AML-193 (cell line): ENCODE measurements at places on chromosomes 4 and X.

DNA sequence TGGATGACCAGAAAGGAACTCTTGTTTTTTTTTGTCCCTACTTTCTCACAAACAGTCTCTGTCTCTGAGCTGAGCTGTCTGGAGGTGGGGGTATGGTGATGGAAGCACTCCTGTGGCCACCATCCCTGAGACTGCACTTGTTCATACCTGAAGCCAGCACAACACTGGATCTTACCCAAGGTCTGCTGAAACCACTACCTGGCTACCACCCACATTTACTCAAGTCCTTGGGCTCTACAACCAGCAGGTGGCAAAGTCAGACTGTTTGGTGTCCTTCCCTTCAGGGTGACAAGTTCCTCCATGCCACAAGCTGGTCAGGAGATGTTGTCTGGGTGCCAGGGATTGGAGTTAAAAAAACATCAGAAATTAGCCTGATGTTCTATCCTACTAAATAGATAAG, 89.7 kb downstream of the NEXMIF start:
- no peak for DNase-seq

- no peak for DNase-seq
Observed at GRCh38 chrX:40170830-40171512, 73.2 kb upstream of the BCOR start.

DNA sequence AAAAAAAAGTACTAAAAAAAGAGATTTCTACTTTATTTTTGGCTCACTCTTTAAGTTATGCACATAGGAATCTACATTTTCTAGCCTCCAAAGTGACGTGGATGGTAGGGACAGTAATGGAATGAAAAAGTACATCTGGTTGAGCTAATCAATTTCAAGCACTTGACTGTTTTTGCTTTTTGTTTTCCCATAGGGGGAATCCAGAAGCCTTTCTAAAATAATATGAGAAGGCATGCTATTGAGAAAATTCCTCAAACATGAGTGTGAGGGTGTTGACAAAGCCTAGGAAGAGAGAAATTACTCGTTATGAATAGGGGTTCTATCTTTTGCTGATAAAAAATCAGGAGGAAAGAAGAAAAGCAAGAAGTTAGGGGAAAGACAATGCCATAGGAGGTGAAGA, 242.5 kb upstream of the PUDP start:
- no peak for DNase-seq

- DNase-seq, result peak; percentile 0
Observed at GRCh38 chrX:133249266-133250058, 31.3 kb upstream of the TFDP3 start.

- DNase-seq, result no peak
Observed at GRCh38 chr4:38109370-38109769, 149.2 kb downstream of the PTTG2 start.

DNA sequence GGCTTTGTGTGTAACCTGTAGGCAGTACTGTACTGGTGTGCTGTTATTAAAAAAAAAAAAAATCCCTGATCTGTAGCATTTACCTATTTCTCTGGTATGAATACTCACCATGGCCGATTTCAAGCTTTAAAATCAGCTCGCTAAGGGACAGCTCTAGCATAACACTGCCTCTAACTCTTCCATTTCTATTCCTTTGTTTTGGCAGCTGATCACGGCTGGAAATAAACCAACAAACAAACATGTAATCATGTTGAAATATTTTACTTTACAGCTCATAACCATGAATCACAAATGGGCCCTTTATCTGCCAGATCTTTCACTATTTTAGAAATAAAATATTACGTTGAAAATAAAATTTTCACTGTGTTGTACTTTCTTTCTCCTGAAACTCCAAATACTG, 60.5 kb upstream of the IL15 start:
- no peak for DNase-seq

GRCh38 chr4:185656467-185656931, 121.2 kb upstream of the PDLIM3 start:
- no peak for DNase-seq

DNA sequence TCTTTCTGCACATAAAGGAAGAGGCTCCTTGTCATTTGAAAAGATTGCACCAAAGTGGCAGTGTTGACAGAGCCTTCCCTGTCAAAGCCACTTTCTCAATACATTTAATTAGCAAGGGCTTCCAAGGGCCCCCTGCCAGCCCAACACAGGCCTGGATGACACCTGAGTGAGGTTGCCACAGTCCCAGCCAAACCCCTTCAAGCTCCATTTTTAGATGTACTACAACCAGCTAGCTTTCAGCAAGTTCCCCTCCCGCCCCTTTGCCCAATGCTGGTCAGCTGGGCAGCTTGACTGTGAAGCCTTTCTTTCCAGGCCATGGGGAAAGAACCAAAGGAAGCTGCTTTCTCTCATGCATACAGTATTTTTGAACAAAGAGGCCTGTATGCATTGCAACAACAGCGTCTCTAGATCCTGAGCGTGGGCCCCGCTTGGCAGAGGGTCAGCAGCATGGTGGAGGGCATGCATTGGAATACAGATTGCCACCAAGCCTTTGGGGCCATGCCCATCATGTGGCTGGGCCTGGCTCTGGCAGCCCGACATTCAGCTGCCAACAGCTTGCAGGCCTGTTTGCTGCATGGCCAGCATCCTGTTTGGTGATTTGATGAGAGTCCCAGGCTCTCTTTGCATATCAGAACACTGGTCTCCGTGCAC, 261.1 kb upstream of the GATB start:
- no peak for DNase-seq

GRCh38 chrX:48940404-48940955, 16.9 kb downstream of the OTUD5 start:
- no peak for DNase-seq

DNA sequence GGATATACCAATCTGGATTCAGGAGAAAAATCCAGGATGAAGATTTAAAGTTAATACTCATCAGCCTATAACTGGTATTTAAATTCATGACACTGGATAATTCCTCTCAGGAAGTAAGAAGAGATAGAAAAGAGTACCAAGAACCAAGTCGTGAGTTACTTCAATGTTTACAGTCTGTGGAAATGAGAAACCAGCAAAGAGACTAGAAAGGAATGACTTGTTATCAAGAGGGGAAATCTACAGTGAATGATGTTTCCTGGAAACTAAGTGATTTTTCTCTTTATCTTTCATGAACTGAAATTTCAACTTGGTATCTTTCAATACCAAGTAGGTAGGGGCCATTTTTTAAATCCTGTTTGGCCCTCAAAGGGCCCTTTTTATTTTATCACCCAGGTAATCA, 217.9 kb upstream of the AFF2 start:
- no peak for DNase-seq

GRCh38 chr4:10009861-10010500, 11.3 kb downstream of the SLC2A9 start:
- no peak for DNase-seq

- DNase-seq, result no peak
Observed at GRCh38 chrX:130094696-130095095, 15.6 kb downstream of the ELF4 start.

- DNase-seq, result no peak
Observed at GRCh38 chrX:151713849-151714248, 2.0 kb upstream of the FATE1 start.

- no peak for DNase-seq
Observed at GRCh38 chrX:29496636-29497180, 718.7 kb upstream of the MAGEB2 start.

GRCh38 chr4:182219411-182220056, 23.7 kb upstream of the TENM3 start:
- DNase-seq, result no peak

- no peak for DNase-seq
Observed at GRCh38 chrX:12954981-12955380, 19.9 kb upstream of the TMSB4X start.

GRCh38 chr4:105453550-105454205, 20.2 kb downstream of the PPA2 start:
- no peak for DNase-seq

DNA sequence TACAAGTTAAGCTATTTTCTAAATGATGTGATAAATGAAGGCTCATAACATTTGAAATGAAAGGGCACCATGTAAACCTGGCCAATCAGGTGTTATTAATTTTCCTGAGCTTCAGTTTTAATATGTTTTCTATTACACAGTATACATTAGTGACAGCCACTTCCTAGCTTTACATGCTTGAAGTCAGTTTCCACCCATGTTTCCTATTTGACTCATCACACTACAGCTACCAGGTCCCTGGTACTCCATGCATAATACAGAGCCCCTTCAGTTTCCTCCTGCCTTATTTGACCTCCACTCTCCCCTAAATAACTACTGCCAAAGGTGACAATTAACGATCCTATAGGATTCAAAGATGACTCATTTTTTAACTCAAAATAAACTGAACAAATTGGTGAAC, 18.3 kb downstream of the ZNF518B start:
- no peak for DNase-seq

GRCh38 chr4:53962516-53963225, 101.7 kb downstream of the CHIC2 start:
- DNase-seq, result no peak

DNA sequence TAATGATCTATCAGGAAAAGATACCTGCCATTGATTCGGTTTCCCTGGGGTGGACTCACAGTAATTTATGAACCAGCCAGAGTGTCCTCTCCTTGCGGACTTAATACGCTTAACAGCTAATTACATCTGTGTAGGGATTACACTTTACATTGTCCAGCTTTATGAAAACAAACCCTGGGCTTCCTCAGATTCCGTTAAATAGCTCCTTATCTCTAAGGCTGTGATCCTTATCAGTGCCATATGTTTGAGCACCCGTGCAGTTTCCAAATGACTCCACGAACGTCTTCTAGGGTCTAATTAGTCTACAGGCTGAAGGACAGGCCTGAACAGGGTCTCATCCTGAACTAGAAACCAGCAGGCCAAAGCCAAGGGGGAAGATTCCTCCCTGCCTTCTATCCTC, 56.9 kb downstream of the KDR start:
- DNase-seq, result no peak
